Activated CD8-positive, alpha-beta T cell treated with anti-CD3 and anti-CD28 coated beads, Interleukin-2, amount 10 ng/mL, durations not matched to agents 7 days and 5 days (primary cell): ENCODE measurements at places on chromosomes 7 and 10.

DNA sequence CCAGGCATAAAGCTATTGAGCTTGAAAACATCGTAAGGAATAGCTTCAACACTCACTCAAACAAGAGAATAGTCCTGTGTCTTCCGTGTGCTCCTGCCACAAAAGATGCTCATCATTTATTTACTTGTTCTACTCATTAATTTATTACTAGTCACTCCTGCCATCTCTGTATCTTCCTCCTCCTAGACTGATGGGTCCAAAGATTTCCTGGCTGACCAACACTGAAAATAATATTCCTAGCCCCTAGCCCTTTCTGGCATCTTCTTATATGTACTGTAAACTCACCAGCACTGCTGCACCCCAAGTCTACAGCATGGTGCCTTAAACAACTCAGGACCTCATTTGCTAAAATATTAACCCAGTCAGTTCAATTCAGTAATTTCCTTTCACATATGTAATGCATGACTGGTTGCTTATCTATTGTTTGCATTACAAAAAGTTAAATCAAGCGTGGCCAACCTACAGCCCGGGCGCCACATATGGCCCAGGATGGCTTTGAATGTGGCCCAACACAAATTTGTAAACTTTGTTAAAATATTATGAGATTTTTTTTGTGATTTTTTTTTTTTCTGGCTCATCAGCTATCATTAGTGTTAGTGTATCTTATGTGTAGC, 86.7 kb upstream of the GSDME start:
- H3K36me3 ChIP-seq = peaks cover 52% of the 10 kb centered on the region
- peaks cover 4% of the 10 kb centered on the region for H3K4me1 ChIP-seq
- H3K4me3 ChIP-seq = no peak overlapping the region
- no peaks in the 10 kb centered on the region for H3K27me3 ChIP-seq
- DNase-seq = no peak

GRCh38 chr7:147605323-147605722, 985.2 kb upstream of the C7orf33 start:
- no peaks in the 10 kb centered on the region for H3K4me1 ChIP-seq
- DNase-seq = no peak
- H3K4me3 ChIP-seq = no peak overlapping the region
- no peaks in the 10 kb centered on the region for H3K27me3 ChIP-seq
- H3K36me3 ChIP-seq = no peaks in the 10 kb centered on the region
- no peak overlapping the region for H3K27ac ChIP-seq

GRCh38 chr7:53744403-53744760, 708.9 kb downstream of the POM121L12 start:
- no peak overlapping the region for H3K4me3 ChIP-seq
- no peaks in the 10 kb centered on the region for H3K4me1 ChIP-seq
- no peak for DNase-seq
- no peaks in the 10 kb centered on the region for H3K36me3 ChIP-seq
- H3K27me3 ChIP-seq = no peaks in the 10 kb centered on the region

DNA sequence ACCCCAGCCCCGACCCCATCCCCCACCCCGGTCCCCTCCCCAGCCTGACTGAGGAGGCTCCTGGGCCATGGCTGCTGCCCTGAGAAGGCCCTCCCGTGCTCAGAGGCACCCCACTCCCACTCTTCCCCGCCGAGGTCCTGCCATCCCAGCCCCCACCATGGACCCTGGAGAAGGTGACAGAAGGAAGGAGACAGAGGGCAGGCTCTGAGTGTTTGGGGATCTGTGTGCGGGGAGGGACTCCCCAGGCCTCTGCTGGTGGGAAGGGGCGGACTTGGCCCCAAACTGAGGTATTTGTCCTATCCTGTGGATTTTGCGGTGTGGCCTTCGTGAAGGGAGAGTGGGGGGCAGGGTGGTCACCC, 53.4 kb downstream of the PWWP2B start:
- no peak overlapping the region for H3K27ac ChIP-seq
- peaks cover 43% of the 10 kb centered on the region for H3K4me1 ChIP-seq
- no peak overlapping the region for H3K4me3 ChIP-seq
- no peak for DNase-seq
- no peaks in the 10 kb centered on the region for H3K36me3 ChIP-seq

DNA sequence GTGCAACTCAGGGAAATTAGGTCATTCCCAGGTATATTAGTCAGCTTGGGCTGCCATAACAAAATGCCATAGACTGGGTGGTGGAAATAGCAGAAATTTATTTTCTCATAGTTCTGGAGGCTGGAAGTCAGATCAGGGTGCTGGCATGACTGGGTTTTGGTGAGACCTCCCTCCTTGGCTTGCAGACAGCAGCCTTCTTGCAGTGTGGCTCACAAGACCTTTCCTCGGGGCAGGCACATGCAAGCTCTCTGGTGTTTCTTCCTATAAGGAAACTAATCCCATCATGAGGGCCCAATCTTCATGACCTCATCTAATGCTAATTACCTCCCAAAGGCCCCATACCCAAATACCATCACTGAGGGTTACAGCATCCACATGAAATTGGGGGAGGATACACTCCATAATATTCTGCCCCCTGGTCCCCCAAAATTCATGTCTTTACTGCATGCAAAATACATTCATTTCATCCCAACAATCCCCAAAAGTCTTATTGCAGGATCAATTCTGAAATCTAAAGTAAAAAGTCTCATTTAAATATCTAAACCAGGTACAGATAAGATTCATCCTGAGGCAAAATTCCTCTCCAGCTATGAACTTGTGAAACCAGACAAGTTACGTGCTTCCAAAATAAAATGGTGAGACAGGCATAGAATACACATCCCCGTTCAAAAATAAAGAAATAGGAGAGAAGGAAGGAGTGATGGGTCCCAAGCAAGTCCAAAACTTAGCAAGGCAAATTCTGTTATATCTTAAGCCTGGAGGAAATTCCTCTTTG, 17.4 kb upstream of the CBLL1 start:
- no peak for DNase-seq
- H3K4me1 ChIP-seq = no peaks in the 10 kb centered on the region
- no peak overlapping the region for H3K27ac ChIP-seq
- no peak overlapping the region for H3K4me3 ChIP-seq

- H3K4me1 ChIP-seq = peaks cover 8% of the 10 kb centered on the region
- no peak for DNase-seq
Measured at GRCh38 chr7:4240520-4241303, 441.4 kb upstream of the FOXK1 start.

- no peak overlapping the region for H3K27ac ChIP-seq
- no peak for DNase-seq
- H3K4me1 ChIP-seq = no peaks in the 10 kb centered on the region
- no peaks in the 10 kb centered on the region for H3K36me3 ChIP-seq
- H3K4me3 ChIP-seq = no peak overlapping the region
Measured at GRCh38 chr7:118245267-118246040, 20.9 kb downstream of the ANKRD7 start.

DNA sequence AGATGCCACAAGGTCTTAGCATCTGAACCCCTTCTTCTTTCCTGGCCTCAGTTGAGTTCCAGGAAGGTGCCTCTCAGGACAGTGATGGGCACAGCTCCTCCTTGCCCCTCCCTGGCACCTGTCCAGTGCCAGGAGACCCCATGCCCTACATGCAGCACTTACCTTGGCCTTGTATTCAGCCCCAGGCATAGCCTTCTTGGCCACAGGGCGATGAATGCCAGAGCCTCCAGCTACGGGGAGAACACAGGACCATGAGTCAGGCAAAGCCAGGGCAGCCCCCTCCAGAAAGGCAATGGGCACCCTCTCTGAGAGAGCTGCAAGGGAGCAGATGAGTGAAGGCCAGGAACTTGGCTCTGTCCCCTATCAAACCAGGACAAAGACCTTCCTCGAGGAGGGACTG, 24.3 kb upstream of the FRAT2 start:
- H3K36me3 ChIP-seq = peaks cover 13% of the 10 kb centered on the region
- no peak for DNase-seq
- peaks cover 16% of the 10 kb centered on the region for H3K4me1 ChIP-seq
- H3K27me3 ChIP-seq = no peaks in the 10 kb centered on the region

DNA sequence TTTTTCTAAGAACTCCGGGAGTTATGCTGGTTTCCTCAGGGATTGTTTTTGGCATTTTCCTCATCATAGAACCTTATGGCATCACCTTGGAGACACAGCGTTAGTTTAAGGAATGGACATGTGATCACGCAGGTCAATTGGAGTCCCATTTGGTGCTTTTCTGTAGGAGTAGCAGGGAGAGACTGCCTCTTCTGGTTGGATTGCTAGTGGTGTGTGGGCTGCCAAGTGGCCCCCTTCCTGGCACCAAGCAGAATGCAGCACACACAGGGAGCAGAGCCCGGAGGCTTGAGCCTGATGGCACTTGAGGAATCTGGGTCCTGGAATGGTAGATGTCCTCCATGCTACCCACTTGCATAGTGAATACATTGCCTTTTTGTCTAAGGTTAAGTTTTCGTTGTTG, 57.9 kb downstream of the SDK1 start:
- no peaks in the 10 kb centered on the region for H3K27me3 ChIP-seq
- no peaks in the 10 kb centered on the region for H3K36me3 ChIP-seq
- DNase-seq = no peak

- H3K4me1 ChIP-seq = peaks cover 10% of the 10 kb centered on the region
- H3K4me3 ChIP-seq = no peak overlapping the region
- no peaks in the 10 kb centered on the region for H3K36me3 ChIP-seq
- H3K27me3 ChIP-seq = peaks cover 9% of the 10 kb centered on the region
- DNase-seq = no peak
Measured at GRCh38 chr10:34702093-34702937, 112.8 kb downstream of the PARD3 start.

- peaks cover 5% of the 10 kb centered on the region for H3K27me3 ChIP-seq
- peaks cover 8% of the 10 kb centered on the region for H3K4me1 ChIP-seq
- H3K27ac ChIP-seq = no peak overlapping the region
- no peak for DNase-seq
- no peak overlapping the region for H3K4me3 ChIP-seq
- H3K36me3 ChIP-seq = no peaks in the 10 kb centered on the region
Measured at GRCh38 chr10:32240471-32240870, 106.5 kb downstream of the EPC1 start.

- peak overlapping the region; percentile 85 for H3K4me3 ChIP-seq
- no peak for DNase-seq
- H3K27ac ChIP-seq = peak overlapping the region; percentile 91
Measured at GRCh38 chr7:44998153-44998871, 1.7 kb upstream of the CCM2 start.

GRCh38 chr10:6581778-6582228, 1.7 kb upstream of the PRKCQ start:
- DNase-seq = peak; percentile 56
- H3K27ac ChIP-seq = peak overlapping the region; percentile 97
- H3K27me3 ChIP-seq = no peaks in the 10 kb centered on the region

GRCh38 chr7:52925332-52925731, 110.1 kb upstream of the POM121L12 start:
- H3K36me3 ChIP-seq = no peaks in the 10 kb centered on the region
- no peak overlapping the region for H3K27ac ChIP-seq
- no peaks in the 10 kb centered on the region for H3K27me3 ChIP-seq
- no peaks in the 10 kb centered on the region for H3K4me1 ChIP-seq

DNA sequence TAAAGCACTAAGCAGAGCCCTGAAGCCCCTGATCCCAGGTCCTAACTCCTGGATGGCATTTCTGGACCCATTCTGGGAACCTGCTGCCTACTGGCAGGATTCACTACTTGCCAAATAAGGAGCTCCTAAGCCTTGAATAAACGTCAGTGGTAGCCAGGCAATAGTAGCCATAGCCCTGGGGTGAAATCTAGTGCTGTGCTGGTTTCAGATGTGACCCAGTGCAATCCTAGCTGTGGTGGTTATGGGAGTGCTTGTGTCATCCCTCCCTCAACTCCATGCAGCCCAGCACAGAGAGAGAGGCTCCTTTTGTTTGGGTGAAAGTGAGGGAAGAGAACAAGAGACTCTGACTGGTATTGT, 43.7 kb downstream of the PCLO start:
- H3K27me3 ChIP-seq = no peaks in the 10 kb centered on the region
- DNase-seq = no peak
- H3K4me3 ChIP-seq = no peak overlapping the region
- no peak overlapping the region for H3K27ac ChIP-seq
- H3K4me1 ChIP-seq = no peaks in the 10 kb centered on the region

GRCh38 chr7:40329601-40330153, 194.9 kb downstream of the SUGCT start:
- DNase-seq = no peak
- H3K36me3 ChIP-seq = no peaks in the 10 kb centered on the region
- no peak overlapping the region for H3K4me3 ChIP-seq
- no peak overlapping the region for H3K27ac ChIP-seq
- no peaks in the 10 kb centered on the region for H3K4me1 ChIP-seq
